Suppressor macrophage treated with lipopolysaccharide for 1 hour (primary cell): ENCODE measurements at places on chromosomes 13 and 19.

DNA sequence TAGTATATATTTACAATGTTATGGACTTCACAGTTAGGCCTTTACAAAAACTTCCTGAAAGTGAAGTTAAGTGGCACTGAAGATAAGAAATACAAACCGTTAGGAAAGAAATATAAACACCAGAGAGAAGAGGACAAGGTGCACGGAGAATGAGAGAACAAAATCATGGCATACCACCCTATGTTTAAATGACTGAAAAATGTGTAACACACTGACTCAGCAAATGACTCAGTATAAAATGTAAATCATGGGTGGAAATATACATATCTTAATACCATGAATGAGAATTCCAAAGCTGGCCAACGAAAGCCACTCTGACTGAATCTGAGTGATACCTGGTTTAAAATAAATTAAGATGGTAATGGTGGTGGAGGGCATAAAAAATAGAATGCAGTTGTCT, 260.8 kb downstream of the DNAJC15 start:
- DNase-seq: no peak

- DNase-seq: peak; percentile 40
Observed at GRCh38 chr13:21670006-21670882, 629 bp upstream of the FGF9 start.

GRCh38 chr13:33279414-33280278, 5.9 kb downstream of the STARD13 start:
- peak; percentile 4 for DNase-seq

- DNase-seq: no peak
Observed at GRCh38 chr13:96636001-96636709, 358.1 kb downstream of the OXGR1 start.

DNA sequence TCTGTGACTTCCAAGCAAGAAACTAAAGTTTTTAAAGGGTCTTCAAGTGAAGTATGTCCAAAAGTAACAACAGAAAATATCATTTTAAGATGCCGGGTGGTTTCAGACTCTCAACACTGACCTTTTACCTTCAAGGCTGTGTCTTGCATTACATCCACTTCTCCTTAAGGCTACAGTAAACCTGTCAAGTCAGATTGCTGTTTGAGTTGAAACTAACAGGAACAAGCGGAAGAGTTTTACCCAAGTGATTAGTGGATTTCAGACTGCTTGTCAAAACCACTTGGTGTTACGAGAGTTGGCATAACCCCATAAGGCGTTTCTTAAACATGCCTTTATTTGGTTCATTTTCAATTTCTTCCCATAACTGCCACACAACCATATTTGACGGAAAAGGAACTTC, 283.1 kb downstream of the DCT start:
- no peak for DNase-seq

DNA sequence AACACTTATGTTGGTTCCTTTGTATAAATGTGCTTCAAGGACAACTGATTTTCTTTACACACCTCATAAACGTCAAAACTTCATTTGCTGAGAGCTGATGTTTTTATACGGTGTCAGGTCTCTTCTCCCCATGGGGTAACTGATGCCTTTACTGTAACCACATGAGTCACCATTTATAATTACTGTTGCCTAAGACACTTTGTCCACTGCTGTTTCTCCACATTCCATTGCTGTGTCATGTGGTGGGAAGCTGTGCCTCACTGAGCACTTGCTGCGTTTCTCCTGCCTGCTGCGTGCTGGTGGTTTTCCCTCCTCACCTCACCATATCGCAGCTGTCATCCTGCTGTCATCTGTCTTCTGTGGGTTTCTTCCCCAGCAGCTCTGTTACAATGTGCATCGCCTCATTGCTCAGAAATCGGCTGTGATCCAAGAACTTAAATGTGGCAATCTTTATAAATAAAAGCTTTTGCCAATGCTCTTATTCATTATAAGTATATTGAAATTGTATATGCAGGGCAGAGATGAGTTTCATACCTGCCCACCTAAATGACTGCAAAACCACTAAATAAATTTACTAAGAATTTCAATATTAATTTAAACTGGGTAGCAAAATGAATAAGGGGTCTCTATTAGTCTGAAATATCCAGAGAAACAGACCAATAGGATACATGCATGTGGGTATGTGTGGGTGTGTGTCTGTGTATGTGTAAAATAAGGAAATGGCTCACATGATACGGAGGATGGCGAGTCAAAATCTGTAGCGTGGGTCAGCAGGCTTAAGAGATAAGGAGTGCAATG, 547.0 kb upstream of the SLITRK5 start:
- peak; percentile 74 for DNase-seq
